Naive thymus-derived CD4-positive, alpha-beta T cell (primary cell): ENCODE measurements at places on chromosomes 3 and 15. TPM values are rescaled to one million over a fixed set of nuclear protein-coding genes. Genes with fewer than 3 reads are reported as not detected.

- H3K27me3 ChIP-seq, result no peaks in the 10 kb centered on the region
- no peak overlapping the region for H3K4me3 ChIP-seq
- DNase-seq, result no peak
- H3K36me3 ChIP-seq, result no peaks in the 10 kb centered on the region
- no peak overlapping the region for H3K27ac ChIP-seq
- H3K4me1 ChIP-seq, result no peaks in the 10 kb centered on the region
Observed at GRCh38 chr3:120302361-120302760, 17.3 kb upstream of the GPR156 start.

Gene GHSR
- not detected for polyA plus RNA-seq

Gene ST6GAL1
- polyA plus RNA-seq, result 313 TPM

Gene MB21D2
- 3.2 TPM for polyA plus RNA-seq

Gene PRRT3
- polyA plus RNA-seq, result 6.4 TPM

Gene TMEM212
- polyA plus RNA-seq, result not detected

Gene CPEB1
- polyA plus RNA-seq, result 0.07 TPM

Gene KBTBD13
- not detected for polyA plus RNA-seq

GRCh38 chr3:27357665-27358258 lies 11.4 kb downstream of the NEK10 start:
- H3K4me1 ChIP-seq, result peaks cover 18% of the 10 kb centered on the region
- H3K4me3 ChIP-seq, result no peak overlapping the region
- no peak overlapping the region for H3K27ac ChIP-seq
- peak; percentile 42 for DNase-seq
- H3K36me3 ChIP-seq, result no peaks in the 10 kb centered on the region
- H3K27me3 ChIP-seq, result no peaks in the 10 kb centered on the region

- no peaks in the 10 kb centered on the region for H3K36me3 ChIP-seq
- H3K4me1 ChIP-seq, result no peaks in the 10 kb centered on the region
- H3K4me3 ChIP-seq, result no peak overlapping the region
- no peak for DNase-seq
Observed at GRCh38 chr3:63441262-63441661, 163.2 kb downstream of the SYNPR start.

Gene ANKRD34C
- not detected for polyA plus RNA-seq
